Left renal pelvis (tissue), 4 donors: ENCODE measurements at places on chromosomes 2 and 18. TPM values are rescaled to one million over a fixed set of nuclear protein-coding genes. Genes with fewer than 3 reads are reported as not detected.

The CGREF1 gene
- 4.4 TPM for polyA plus RNA-seq

The NR4A2 gene
- 0.58 TPM for polyA plus RNA-seq

DNA sequence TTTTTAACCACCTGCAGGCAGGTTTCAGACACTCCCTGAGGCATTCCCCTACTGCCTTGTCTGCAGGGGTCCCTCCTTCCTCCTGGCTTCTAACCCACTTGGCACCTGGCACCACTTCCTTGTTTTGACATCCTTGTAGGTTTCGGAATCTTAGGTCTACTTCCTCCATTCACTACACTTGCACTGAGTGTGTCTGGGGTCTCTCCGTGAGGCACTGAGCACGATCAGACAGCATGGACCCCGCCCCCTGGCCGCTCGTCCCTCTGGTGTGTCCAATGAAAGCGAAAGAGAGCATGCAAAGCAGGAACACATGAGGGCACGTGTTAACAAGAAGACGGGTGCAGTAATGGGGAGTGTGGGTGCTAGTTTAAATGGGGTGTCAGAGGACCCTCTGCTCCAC lies 63.8 kb downstream of the HAUS1 start:
- no peak for DNase-seq

GRCh38 chr2:218407717-218408116 lies 8.0 kb downstream of the CTDSP1 start:
- DNase-seq, result no peak

DNA sequence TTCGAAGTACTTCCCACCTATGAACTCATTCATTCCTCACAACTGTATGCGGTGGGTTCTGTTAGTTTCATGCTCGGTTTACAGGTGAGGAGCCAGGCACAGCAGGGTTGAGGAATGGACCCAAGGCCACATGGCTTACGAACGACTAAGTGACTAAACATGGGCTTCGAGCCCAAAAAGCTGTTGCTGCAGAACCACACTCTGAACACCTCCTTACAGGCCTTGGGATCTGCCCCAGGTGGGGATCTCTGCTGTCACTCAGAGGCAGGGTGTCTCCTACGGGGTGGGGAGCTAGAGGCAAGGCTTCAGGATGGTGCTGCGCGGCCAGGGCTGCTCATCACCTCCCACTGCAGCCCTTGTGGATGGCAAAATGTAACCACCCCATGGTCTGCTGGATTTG lies 80.9 kb downstream of the TSHZ1 start:
- no peak for DNase-seq

GRCh38 chr2:189933911-189934399 lies 128.6 kb downstream of the MSTN start:
- no peak for DNase-seq
